NAMALWA (cell line): ENCODE measurements at places on chromosomes 7 and 10.

GRCh38 chr7:100914879-100915447, 19.3 kb upstream of the ACHE start:
- DNase-seq, result no peak

GRCh38 chr7:55026086-55026790, 7.4 kb downstream of the EGFR start:
- no peak for DNase-seq

- DNase-seq, result no peak
These were observed 20.5 kb downstream of the CRPPA start for GRCh38 chr7:16400893-16401275.

- no peak for DNase-seq
These were observed 557.5 kb upstream of the PCDH15 start for GRCh38 chr10:55358539-55358938.

DNA sequence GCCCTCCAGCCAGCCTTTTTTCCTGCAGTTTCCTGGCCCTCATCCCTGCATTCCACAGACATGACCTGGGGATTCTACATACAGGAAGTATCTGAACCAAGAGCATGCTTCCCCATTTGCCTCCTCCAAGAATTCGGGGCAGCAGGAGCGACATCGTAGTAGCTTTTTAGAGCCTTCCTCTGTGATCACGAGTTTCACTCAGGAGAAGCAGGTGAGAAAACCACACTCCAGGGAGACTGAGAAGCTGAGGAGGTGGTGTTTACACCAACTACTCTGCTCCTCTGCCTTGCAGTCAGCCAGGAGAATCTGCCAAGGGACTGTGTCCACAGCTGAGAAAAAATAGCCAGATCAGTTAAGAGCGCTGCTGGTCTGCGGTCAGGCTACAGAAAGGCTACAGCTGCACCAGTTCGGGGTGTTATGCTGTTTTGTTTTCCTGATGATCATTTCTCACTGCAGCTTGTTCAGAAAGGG, 54.1 kb downstream of the HSPA12A start:
- no peak for DNase-seq

GRCh38 chr10:43078986-43079273, 2.1 kb downstream of the RET start:
- DNase-seq, result peak; percentile 63

DNA sequence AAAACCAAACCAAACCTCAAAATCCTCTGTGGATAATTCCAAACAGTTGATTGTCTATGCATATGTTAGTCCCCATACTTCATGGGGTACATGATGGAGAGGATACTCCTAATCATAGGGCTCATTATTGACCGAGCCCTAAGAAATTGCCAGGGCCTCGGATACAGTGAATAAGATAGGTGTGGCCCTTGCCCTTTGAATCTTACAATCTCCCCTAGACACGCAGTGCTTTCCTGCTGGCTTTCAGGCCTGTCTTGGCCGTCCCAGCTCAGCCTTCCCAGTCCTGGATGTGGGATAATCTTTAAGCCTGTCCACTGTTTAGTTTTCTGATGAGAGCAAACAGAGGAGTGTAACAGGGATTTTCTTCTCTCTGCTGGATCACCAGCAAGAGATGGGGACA, 161.8 kb downstream of the TMEM178B start:
- no peak for DNase-seq

GRCh38 chr7:106312906-106313305, 28.1 kb upstream of the NAMPT start:
- DNase-seq, result no peak

- no peak for DNase-seq
These were observed 346.9 kb downstream of the TYW1 start for GRCh38 chr7:67343572-67343971.

GRCh38 chr10:126476246-126476645, 88.0 kb upstream of the ADAM12 start:
- no peak for DNase-seq

GRCh38 chr10:116891208-116891607, 41.9 kb downstream of the ENO4 start:
- no peak for DNase-seq

DNA sequence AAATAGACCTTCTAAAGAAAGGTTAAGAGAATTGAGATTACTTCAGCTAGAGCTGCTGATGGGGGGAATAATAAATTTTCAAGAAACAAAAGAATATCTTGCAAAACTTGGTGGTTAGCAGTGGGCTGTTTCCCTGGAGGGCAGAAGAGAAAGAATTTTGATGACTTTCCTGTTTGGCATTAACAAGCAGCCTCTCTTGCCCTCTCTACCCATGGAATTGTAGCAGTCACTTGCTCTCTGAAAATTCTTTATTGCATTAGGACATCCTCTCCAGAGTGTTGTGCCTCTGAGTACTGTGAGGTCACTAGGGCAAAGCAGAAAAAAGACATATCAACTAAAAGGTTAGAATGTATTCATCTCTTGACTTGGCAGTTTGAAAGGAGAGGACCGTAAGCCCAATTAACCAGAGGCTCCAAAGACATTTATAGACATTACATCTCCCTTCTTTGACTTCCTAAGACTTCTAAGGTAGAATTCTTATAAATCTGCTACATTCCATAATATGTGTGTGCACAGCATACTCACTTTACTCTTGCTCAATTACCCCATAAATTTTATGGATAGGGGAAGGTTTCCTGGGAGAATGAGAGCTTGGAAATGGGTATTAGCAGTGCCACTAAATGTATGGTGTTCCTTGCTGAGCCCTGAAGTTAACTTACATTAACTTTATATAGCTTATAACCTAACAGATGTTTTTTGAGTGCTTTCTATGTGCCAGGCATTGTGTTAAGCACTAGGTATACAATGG, 215.3 kb downstream of the KIF20B start:
- DNase-seq, result no peak

GRCh38 chr10:124689911-124690498, 54.2 kb downstream of the FAM53B start:
- DNase-seq, result no peak

- no peak for DNase-seq
These were observed 69.2 kb upstream of the GRB10 start for GRCh38 chr7:50851891-50852290.

- DNase-seq, result no peak
These were observed 10.6 kb downstream of the VIM start for GRCh38 chr10:17238445-17239291.

- no peak for DNase-seq
These were observed 61.9 kb downstream of the BTRC start for GRCh38 chr10:101415884-101416283.

GRCh38 chr10:121155742-121156474, 304.7 kb downstream of the WDR11 start:
- DNase-seq, result no peak

DNA sequence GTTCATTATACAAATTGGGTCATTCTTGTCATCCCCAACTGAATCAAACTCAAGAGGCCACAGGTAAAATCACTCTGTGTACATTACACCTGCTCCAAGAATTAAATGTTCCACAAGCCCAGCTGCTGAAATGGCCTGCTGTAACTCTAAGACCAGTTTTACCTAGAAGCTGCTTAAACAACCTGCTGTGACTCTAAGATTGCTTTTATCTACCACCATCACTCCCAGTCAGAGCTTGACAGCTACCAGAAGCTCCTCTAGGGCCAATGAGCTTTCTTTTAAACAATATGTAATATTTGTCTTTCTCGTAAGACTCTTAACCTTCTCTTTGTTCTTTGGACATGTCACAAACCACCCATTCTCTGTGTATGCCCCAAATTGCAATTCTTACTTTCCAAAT, 141.8 kb upstream of the LRGUK start:
- DNase-seq, result no peak

DNA sequence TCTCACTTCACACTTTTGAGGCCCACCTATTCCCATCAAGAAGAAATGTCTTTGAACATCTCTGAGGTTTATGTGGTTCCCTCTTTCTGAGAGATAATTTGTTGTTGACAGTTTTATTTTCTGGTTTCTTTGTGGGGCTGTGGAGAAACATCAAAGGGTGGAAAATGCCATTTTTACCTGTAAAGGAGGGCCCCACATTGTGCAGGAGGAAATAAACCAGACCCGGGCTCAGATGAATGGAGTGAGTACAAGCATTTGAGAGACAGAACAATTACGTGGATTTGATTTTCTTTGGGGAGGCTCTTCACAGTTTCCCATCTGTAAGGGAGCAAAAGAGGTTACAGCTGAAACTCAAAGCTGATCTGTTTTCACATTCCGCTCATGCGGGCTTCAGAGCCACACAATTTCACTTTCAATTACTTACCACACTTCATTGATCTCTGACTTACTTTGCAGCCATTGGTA, 29.8 kb downstream of the ITPRIP start:
- no peak for DNase-seq

DNA sequence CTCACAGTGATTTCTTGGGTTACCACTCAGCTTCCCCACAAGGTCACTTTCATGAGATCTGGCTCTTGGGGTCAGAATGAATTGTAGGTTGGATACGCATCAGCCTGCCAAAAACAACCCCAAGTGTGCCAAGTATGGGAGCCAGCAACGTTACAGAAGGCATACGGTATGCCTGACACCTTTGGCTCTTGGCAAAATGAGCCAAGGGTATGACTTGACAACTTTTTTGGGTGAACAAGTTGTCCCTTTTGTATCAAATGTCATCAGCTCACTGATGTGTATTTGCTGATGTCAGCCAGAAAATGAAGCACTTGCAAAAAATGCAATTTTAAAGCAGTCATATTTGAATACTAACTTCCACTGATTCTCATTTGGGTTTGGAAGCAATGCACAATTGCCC, 168.4 kb downstream of the CACNB2 start:
- DNase-seq, result no peak

DNA sequence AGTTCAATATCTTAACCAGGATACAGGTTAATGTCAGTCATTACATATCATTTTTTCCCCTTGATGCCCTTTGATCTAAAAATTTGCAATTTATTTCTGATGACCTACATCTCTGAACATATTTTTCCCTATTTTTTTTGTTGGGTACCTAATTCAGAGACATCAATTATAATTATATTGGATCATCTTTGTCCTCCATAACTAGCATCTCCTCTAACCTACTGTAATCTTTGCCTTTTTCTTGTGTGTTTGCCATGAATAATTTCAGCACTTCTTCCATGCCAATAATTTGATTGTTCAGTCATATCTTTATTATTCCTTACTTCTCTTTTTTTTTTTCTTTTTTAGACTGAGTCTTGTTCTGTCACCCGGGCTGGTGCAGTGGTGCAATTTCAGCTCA, 39.2 kb upstream of the FGFR2 start:
- DNase-seq, result no peak

DNA sequence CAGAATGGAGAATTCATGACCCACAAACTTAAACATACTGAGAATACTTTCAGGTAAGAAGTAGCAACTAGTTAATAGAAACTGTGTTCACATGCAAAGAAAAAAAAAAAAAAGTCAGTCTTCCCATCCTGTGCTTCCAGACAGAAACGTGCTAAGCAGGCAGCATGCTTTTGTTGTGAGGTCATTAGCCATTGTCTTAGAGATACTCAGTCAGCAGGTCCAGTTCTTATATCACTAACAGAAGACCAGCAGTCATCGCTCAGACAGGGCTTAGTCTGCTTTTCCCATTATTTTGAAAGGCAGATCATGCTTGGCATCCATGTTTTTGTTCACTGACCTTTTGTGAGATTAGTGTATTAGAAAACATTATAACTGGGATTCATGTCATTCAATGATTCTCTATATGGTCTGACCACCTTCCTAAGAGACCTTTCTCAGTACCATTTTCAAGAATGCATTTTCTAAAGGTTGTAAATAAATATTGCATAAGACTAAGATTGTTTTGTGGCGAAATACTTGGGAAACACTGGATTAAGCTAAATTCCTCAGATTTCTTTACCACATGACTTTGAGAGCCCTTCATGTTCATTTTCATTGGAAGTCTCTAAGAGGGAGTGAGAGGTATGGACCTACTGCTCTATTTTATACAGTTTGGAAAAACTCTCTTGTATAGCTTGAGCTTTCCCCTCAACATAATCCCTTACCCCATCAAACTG, 45.0 kb upstream of the AGBL3 start:
- DNase-seq, result no peak

DNA sequence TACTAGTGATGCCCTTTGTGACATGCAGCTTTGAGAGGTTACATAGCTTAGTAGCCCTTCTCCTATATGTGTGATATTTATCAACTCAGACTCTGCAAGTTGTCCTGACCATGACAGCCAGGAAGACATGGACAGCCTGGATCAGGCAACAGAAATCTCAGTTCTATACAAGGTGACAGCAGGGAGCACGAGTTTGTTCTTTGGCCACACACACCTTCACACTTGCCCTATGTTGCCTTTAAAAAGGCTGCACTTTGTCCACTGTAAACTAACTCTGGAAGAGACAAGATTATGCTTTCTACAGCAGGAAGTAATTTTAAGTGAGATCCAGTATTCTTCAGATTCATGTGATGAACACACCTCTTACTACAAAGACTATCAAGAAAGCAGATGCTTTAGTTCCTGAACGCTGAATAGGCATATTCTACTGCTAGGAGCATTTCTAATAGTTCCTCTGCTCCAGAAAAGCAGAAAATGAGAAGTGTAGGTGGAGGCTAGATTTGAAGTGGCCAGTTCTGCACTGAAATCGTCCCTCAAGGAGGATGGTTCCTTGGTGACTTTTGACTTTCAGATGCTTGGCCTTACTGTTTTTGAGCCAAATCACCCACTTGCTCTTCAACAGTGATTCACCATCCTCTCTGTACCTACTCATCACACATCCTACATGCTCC, 239.2 kb downstream of the COBL start:
- DNase-seq, result no peak

- no peak for DNase-seq
These were observed 202.5 kb downstream of the REEP3 start for GRCh38 chr10:63723741-63724140.

- no peak for DNase-seq
These were observed 63.8 kb downstream of the ATAD1 start for GRCh38 chr10:87753995-87754866.

- DNase-seq, result no peak
These were observed 10.7 kb downstream of the CUTC start for GRCh38 chr10:99742701-99743100.

DNA sequence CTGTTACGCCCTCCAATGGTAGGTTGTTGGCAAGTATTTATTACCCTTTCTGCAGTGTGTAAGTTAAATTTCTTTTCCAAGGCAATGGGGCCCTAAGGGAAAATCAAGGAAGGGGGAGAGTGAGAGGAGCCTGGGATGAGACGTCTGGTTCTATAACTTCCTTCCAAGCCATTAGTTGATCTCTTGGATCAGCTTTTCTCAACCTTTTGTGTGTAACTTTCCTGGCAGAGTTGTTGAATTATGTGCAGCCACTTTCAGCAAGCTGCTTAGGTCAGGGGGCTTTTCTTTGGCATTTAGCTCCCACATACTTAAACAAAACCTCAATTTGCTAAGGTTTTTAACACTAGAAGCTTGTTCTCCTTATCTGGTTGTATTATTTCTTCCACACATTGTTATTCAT, 127.1 kb downstream of the NXPH1 start:
- no peak for DNase-seq

GRCh38 chr10:5565205-5565545, 40.4 kb downstream of the CALML3 start:
- no peak for DNase-seq

GRCh38 chr7:5448378-5449037, 24.9 kb upstream of the TNRC18 start:
- DNase-seq, result no peak

GRCh38 chr10:18194634-18195033, 54.4 kb downstream of the CACNB2 start:
- DNase-seq, result no peak
